ENCODE measurements at places on chromosomes 2 and 18.

GRCh38 chr2:231029563-231029962 lies 7.8 kb upstream of the C2orf72 start:
- DNase-seq, result no peak

- DNase-seq, result peak; percentile 6
These were observed 9.8 kb upstream of the ERBB4 start for GRCh38 chr2:212548455-212548819.

GRCh38 chr2:128970332-128971116 lies 651.9 kb upstream of the HS6ST1 start:
- DNase-seq, result no peak

- DNase-seq, result no peak
These were observed 385.5 kb downstream of the PIK3C3 start for GRCh38 chr18:42340423-42341009.

GRCh38 chr2:153232464-153232863 lies 246.1 kb downstream of the RPRM start:
- no peak for DNase-seq

DNA sequence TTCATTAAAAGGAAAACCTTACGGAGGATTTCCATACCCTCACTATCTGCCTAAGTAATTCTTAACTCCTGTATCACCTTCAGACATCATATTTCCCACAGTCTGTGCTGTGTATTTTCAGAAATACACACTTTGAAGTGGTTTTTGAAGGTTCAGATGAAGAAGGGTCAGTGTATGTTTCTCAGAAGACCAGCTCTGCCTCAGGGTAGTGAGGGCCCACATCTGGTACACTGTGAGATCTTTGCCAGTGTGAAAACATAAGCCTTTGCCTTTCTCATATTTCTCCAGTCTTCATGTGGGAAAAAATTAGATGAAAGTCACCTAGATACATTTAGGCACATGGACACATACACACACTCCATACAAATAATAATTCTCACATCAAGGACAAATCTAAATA lies 408.4 kb downstream of the RIT2 start:
- no peak for DNase-seq

- no peak for DNase-seq
These were observed 5.0 kb downstream of the NDUFS1 start for GRCh38 chr2:206154197-206154596.

- no peak for DNase-seq
These were observed 13.0 kb upstream of the RMDN2 start for GRCh38 chr2:37912056-37912455.

Measured in fibroblast of skin of left quadriceps (primary cell).